T-cell (primary cell): ENCODE measurements at places on chromosomes 7 and 10.

DNA sequence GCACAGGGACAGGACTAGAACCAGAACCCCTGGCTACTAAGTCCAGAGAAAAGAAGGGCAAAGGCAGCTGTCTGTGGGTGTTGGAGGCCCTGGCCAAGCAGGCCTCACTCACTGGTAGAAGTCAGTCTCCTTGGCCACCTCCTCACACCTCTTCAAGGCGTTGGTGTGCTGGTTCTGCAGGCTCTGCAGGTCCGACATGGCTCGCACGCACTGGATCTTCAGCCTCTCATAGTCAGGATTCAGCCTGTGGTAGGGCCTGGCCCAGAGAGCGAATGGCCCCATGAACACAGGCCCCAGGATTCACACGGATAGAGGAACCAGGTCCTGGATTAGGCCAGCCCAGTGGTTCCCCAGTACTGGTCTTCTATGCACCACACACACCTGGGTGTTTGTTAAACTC is 72.4 kb downstream of the DLG5 start:
- no peaks in the 10 kb centered on the region for H3K4me1 ChIP-seq
- H3K27me3 ChIP-seq: no peaks in the 10 kb centered on the region
- no peaks in the 10 kb centered on the region for H3K36me3 ChIP-seq
- no peak overlapping the region for H3K4me3 ChIP-seq
- DNase-seq: no peak
- H3K27ac ChIP-seq: no peak overlapping the region

DNA sequence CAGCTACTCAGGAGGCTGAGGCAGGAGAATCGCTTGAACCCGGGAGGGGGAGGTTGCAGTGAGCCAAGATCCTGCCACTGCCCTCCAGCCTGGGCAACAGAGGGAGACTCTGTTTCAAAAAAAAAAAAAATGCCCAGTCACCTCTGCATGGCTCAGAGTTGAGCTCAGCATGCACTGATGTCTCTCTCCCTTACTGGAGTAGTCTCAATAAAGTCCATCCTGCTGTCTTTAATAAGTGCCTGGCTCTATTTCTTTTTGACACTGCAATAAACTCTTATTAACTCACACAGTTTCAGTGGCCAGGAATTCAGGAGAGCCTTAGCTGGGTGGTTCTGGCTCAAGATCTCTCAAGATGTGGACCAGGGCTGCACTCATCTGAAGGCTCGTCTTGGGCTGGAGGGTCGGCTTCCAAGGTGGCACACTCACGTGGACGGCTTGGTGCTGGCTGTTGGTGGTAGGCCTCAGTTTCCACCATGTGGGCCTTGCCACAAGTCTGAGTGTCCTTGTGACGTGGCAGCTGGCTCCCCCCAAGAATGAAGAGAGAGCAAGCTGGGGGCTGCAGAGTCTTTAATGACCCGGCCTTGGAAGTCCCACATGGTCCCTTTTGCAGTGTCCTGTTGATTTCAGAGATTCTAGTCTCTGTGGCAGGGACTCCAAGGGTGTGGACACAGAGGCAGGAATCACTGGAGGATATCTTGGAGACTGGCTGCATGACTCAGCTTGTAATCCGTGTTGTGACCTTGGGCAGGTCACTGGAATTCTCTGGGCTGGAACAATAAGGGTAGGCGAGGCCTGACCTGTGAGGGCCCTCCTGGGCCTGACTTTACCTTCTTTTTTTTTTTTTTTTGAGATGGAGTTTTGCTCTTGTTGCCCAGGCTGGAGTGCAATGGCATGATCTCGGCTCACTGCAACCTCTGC is 85.9 kb upstream of the KMT2C start:
- H3K4me3 ChIP-seq: no peak overlapping the region
- DNase-seq: no peak
- H3K27ac ChIP-seq: no peak overlapping the region
- no peaks in the 10 kb centered on the region for H3K4me1 ChIP-seq

- H3K27ac ChIP-seq: no peak overlapping the region
- H3K4me1 ChIP-seq: no peaks in the 10 kb centered on the region
- no peaks in the 10 kb centered on the region for H3K36me3 ChIP-seq
- no peak overlapping the region for H3K4me3 ChIP-seq
- DNase-seq: no peak
- H3K27me3 ChIP-seq: no peaks in the 10 kb centered on the region
These were observed 482.1 kb upstream of the AKR1E2 start for GRCh38 chr10:4343873-4344272.

GRCh38 chr7:151671514-151671913 is 151.8 kb upstream of the RHEB start:
- no peaks in the 10 kb centered on the region for H3K27me3 ChIP-seq
- no peak overlapping the region for H3K27ac ChIP-seq
- peaks cover 8% of the 10 kb centered on the region for H3K36me3 ChIP-seq
- no peak for DNase-seq
- no peak overlapping the region for H3K4me3 ChIP-seq

DNA sequence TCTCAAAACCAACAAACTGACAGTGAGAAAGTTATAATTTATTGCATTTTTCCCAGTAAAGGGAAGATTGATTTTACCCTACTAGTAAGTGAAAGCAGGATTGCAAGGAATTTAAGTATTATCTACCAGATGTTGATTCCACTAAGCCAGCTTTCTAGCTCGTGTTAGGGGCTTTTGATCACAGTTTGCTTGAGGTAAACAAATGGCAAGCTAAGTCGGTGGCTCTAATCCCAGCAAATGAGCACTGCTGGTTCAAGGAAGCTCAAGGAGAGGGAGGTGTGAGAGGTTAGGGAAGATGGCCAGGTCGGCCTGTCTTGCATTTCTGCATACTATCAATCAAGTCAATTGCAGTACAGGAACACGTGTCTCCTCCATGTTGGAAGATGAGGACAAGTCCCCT is 448.7 kb upstream of the POM121L12 start:
- H3K27me3 ChIP-seq: no peaks in the 10 kb centered on the region
- no peaks in the 10 kb centered on the region for H3K4me1 ChIP-seq
- DNase-seq: no peak
- H3K36me3 ChIP-seq: no peaks in the 10 kb centered on the region
- no peak overlapping the region for H3K27ac ChIP-seq

GRCh38 chr10:123636598-123637325 is 29.4 kb upstream of the GPR26 start:
- H3K4me1 ChIP-seq: no peaks in the 10 kb centered on the region
- no peaks in the 10 kb centered on the region for H3K36me3 ChIP-seq
- no peak overlapping the region for H3K4me3 ChIP-seq
- no peak for DNase-seq
- peaks cover 21% of the 10 kb centered on the region for H3K27me3 ChIP-seq

DNA sequence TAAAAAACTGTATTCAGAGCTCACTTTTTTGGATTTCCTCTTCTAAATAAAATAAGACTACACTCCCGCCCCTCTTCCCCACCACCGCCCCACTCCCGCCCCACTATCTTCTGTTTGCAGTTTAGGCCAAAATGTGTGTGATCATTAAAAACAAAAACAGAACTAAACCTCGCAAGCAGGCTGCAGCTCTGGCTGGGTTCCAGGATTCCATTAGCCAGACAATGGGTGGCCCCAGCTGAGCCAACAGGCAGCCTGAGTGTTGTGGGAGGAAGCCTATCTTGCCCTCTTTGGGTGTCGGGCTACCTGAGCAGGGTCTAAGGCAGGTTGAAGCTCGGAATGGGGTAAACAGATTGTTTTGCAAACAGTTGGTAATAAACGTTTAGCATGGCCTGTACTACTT is 41.7 kb downstream of the ARL4A start:
- H3K4me1 ChIP-seq: peaks cover 14% of the 10 kb centered on the region
- H3K27me3 ChIP-seq: no peaks in the 10 kb centered on the region
- no peaks in the 10 kb centered on the region for H3K36me3 ChIP-seq
- no peak for DNase-seq

GRCh38 chr7:108166687-108167086 is 36.5 kb upstream of the LAMB4 start:
- peaks cover 2% of the 10 kb centered on the region for H3K27me3 ChIP-seq
- no peak overlapping the region for H3K4me3 ChIP-seq
- H3K27ac ChIP-seq: no peak overlapping the region
- no peaks in the 10 kb centered on the region for H3K36me3 ChIP-seq
- H3K4me1 ChIP-seq: no peaks in the 10 kb centered on the region

DNA sequence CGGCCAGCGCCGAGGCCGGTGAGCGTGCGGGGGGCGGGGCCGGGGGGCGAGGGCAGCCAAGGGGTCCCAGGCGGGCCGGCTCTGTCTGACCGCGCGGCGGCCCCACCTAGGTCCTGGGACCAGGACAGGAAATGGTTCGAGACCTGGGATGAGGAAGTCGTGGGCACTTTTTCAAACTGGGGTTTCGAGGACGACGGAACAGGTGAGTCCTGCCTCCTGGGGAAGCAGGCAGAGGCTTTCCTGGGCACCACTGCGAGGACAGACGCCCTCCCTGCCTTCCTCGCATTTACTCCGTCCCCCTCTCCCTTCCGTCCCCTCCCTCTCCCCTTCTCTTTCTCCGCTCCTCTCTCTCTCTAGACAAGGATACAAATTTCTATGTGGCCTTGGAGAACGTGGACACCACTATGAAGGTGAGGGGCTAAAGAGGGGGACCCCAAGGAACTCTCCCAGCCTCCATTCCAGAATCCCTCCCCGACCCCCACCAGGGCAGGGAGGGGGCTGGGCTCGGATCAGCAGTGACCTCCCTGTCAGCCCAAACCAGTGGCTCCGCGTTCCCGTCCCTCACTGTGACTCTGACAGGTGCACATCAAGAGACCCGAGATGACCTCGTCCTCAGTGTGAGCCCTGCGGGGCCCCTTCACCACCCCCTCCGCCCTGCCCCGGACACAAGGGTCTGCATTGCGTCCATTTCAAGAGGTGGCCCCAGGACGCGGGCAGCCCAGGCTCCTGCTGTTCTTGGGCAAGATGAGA is 2.6 kb upstream of the MUC12 start:
- H3K36me3 ChIP-seq: no peaks in the 10 kb centered on the region
- peak overlapping the region; percentile 14 for H3K4me3 ChIP-seq
- no peak for DNase-seq
- peaks cover 10% of the 10 kb centered on the region for H3K27me3 ChIP-seq

GRCh38 chr7:158772916-158773315 is 56.4 kb downstream of the ESYT2 start:
- no peaks in the 10 kb centered on the region for H3K27me3 ChIP-seq
- peaks cover 7% of the 10 kb centered on the region for H3K4me1 ChIP-seq
- H3K27ac ChIP-seq: no peak overlapping the region
- peaks cover 3% of the 10 kb centered on the region for H3K36me3 ChIP-seq
- DNase-seq: no peak
